ENCODE measurements at places on chromosomes 1 and 21.

- no peak for DNase-seq
Observed at GRCh38 chr1:81733480-81733879, 67.3 kb upstream of the ADGRL2 start.

DNA sequence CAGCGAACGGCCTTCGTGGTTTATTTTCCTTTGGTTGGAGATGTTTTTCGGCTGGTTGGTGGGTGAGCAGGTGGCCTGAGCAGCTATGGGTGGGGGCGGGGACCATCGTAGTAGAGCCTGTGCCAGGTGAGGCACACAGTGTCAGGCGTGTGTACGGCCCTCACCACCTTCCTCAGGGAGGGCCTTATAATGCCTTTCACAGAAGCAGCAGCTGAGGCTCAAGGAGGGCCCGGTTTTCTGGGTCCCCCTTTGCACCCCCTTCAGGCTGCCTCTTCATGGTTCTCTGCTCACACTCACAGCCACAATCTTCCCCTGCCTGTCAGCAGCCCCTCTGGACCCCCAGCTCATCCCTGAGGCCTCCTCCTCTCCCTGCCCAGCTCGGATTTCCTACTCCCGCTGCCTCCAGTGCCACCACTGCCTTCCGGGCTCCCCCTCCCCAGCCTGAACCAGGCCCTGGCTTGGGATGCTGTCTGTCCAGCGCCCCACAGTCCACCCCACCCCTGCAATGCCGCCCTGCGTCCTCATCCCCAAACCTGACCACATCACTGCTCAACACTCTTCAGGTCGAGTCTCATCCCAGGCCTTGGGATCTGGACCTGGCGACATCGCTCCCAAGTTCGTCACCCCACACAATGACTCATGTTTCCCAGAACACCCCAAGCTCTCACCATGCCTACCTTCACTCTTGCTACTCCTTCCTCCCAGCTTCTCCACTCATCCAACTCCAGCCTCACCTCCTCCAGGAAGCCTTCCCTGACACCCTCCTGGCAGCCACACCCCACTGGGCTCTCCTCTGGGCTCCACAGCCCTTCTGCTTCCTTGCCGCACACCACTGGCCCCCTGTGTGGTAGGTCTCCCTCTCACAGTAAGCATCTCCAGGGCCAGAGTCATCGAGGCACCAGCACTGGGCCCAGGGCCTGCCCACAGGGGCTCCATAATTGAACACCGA, 53.9 kb downstream of the DMRTB1 start:
- DNase-seq: no peak

- no peak for DNase-seq
Observed at GRCh38 chr1:53735681-53736080, 3.3 kb downstream of the GLIS1 start.

GRCh38 chr1:91171898-91172297, 150.1 kb upstream of the ZNF644 start:
- no peak for DNase-seq

- no peak for DNase-seq
Observed at GRCh38 chr1:7511381-7511780, 259.7 kb upstream of the VAMP3 start.

DNA sequence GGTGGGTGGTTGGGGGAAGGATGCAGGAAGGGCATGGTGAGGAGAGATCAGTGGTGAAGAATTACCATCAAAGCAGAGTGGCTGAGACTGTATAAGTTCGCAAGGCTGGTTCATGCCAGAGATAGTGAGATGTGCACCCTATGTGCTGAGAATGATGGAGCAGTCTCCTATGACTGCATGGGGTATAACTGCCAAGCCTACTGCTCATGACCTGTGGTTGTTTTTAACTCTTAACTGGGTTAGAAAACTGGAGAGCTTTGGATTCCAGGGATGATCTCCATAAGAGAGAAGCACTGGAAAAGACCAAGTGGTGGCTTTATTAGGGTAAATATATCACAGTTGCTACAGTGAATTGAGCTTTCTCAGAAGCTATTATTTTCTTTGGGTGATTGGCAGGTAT, 16.2 kb downstream of the WNT2B start:
- no peak for DNase-seq

GRCh38 chr1:246703581-246703980, 20.6 kb upstream of the SCCPDH start:
- no peak for DNase-seq
